ENCODE measurements at places on chromosomes 7 and 10.

DNA sequence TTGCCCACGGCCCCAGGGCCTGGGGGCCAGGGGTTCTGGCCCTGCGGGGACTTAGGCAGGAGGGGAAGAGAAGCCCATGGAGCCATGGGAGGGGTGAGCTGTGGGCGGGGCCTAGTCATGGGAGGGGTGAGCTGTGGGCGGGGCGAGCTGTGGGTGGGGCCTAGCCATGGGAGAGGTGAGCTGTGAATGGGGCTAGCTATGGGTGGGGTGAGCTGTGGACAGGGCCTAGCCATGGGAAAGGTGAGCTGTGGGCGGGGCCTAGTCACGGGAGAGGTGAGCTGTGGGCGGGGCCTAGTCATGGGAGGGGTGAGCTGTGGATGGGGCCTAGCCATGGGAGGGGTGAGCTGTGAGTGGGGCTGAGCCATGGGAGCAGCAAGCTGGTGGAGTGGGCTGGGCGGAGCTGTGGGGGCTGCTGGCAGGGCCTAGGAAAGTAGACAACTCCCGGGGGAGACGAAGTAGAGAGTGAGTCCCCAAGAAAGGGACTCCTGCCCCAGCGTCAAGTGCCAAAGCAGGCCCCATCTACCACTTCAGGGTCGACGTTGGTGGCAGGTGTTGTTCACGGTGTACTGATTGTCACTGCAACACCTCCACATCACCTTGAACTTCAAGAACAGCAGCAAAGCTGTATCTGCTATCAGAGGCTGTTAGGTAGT, 19.2 kb upstream of the TTYH3 start:
- DNase-seq: no peak

GRCh38 chr7:22469371-22470143, 30.4 kb downstream of the STEAP1B start:
- DNase-seq: no peak

- DNase-seq: no peak
Measured at GRCh38 chr10:69328380-69328735, 50.1 kb downstream of the HK1 start.

- no peak for DNase-seq
Measured at GRCh38 chr10:84308481-84309304, 19.7 kb upstream of the CCSER2 start.

GRCh38 chr10:103564776-103565520, 71.4 kb downstream of the NEURL1 start:
- no peak for DNase-seq

GRCh38 chr7:27697861-27698430, 35.3 kb upstream of the HIBADH start:
- DNase-seq: no peak

GRCh38 chr7:12741951-12742575, 54.6 kb downstream of the ARL4A start:
- no peak for DNase-seq

DNA sequence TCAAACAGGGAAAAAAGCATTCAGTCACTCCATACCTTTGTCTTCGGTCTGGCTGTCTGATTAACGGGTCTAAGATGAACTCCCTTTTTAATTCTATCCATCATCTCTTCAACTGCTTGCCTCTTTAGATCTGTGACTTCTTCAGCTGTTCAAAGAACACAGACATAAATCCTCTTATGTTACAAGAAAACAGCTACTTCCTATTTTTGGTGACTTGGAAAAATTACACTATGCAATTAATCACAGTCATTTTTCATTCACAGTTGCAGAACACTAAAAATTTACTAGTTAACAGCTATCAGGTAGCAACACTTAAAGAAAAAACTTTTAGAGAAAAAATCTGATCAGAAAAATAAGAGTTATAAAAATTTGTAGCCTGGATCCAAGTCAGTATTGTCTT, 66.0 kb downstream of the ENO4 start:
- no peak for DNase-seq

DNA sequence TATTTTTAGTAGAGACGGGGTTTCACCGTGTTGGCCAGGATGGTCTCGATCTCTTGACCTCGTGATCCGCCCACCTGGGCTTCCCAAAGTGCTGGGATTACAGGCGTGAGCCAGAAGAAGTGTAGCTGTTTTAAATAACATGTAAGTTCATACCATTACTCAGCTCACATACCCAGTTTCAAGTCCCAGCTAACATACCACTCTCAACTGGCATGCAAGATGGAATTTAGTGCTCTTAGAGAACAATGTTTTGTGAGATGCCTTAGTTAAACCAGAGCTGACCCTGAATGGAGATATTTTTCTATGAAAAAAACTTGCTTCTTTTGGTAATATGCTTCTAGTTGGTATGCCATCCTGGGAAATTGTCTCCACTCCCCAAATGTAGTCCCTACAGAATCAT, 37.3 kb downstream of the HBP1 start:
- DNase-seq: no peak

DNA sequence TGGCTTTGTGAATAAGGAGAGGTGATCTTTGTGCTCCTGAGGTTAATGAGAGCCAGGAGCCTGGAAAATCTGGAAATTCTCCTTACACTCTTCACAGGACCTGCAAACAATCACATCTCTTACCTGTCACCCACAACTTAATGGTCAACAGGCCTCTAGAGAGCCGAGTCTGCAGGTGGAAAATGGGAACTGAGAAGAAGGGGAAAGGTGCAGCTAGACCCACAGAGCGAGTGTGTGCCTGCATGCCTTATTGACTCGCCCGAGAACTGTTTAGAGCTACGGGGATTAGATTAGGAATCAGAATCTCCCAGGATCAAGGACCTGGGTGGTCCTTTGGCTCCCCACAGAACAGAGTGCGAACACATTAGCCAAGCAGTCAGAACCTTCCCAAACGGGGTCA, 329.6 kb downstream of the PTEN start:
- no peak for DNase-seq

DNA sequence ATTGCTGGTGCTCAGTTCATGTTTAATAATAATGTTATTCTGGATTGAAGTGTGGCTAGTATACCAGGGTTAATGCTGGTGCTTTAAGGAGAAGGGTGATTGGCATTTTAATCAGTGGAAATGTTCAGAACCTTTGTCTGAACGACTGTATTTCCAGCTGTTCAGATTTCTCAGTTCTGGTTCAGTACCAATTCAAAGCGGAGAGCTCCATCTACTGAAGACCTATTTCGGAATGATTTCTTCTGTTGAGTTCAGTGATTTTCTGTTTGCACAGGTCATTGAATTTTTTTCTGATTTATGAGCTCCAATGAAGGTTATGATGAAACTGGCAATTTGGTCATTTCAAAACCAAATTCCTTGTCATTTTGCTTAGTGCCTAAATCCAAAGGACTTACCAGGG, 160.1 kb downstream of the EXOC4 start:
- no peak for DNase-seq

DNA sequence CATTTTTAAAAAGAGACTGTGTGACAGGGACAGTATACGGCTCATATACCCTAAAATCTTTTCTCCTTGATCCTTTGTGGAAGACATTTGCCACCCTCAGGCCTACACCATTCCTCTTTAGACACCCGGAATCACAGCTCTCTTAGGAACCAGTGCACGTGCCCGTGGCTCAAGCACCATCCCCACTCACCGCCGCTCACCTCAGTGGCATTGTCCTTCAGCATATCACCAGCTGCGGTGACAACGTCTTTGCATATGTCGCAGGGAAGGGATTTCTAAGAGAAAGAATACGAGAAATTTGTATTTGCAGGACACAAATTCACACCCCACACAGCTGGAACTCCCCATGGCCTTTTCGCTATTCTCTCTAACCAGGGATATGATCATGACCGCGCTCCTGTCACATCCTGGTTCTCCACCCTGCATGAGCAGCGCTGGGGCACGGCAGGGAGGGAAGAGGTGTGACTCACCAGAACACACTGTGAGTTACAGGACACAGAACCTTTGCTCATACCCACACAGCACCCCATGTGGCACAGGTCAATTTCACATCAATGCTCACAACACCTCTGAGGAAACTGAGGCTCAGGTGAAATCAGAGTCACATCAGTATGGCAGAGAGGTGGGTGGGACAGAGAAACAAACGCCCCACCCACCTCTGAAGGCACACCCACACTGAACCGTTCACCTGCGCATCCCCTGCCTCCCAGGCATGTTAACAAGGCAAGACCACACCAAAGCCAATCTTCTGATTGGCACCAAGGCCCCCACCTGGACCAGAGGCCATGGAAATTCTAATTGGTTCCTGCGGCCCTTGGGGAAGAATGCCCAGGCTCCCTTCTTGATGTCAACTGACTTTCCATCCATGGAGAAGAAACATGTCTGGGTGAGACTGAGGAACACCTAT, 19.2 kb downstream of the PSAP start:
- no peak for DNase-seq

DNA sequence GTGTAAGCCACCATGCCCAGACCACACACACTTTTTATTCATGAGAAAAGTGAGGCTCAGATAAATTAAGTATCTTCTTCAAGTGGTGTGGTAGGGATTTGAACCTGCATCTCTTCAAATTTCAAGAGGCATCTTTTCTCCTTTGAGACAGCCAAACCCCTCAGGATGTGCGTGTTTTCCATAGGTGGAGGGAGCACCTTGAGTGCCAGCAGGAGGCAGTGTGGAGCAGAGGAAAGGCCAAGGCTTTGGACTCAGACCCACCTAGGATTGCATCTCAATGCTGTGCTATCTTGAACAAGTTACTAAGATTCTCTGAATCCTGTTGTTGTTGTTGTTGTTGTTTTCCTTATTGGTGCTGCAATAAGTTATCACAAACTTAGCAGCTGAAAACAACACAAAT, 40.2 kb upstream of the MYL10 start:
- DNase-seq: no peak

DNA sequence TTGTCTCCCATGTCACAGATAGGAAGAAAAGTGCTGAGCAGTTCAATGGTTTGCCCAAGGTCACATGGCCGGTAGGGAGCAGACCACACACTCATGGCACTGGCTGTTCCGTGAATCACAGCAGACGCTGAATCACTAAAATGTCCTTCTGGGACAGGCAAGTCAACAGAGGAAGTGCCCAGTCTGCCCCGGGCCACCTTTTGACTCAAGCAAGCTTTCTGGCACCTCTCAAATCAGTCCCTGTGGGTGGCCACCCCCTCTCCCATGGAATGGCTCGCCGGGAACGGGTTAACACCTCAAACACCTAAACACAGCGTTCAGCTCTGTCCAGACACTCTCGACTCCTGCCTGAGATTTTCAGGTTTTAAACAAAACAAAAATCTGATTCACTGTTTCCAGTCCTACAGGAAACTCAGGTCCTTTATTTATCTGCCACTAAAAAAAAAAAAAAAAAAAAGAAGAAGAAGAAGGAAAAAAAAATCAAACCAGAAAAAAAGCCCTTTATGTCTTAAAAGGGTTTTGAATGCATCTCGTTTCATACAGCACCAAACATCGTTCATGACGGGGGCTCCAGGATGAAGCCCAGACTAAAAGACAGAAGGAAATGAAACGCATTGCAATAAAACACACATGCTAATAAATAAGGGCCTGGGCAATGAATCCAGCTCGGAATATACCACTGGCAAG, 15.5 kb downstream of the CARD11 start:
- no peak for DNase-seq

DNA sequence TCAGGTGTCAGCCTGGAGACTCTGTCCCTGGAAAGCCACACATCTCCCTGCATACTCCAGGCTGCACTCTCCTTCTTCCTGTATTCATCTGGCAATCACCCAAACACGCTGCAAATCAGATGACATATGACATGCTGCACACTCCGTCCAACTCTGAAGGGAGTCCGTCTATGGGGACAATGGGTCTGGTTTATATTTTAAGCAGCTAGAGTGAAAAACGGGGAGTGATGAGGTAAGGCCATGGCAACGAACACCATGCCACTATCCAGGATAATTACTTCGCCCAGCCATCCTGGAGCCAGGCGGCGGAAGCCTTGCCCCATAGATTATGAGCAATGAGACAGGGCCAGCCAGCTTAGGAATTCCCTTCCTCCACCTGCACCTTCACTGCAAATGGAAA, 140.1 kb downstream of the PLXNA4 start:
- DNase-seq: no peak

- DNase-seq: no peak
Measured at GRCh38 chr7:44154703-44155102, 13.6 kb upstream of the MYL7 start.

GRCh38 chr7:77838929-77839491, 40.4 kb downstream of the PHTF2 start:
- DNase-seq: no peak

DNA sequence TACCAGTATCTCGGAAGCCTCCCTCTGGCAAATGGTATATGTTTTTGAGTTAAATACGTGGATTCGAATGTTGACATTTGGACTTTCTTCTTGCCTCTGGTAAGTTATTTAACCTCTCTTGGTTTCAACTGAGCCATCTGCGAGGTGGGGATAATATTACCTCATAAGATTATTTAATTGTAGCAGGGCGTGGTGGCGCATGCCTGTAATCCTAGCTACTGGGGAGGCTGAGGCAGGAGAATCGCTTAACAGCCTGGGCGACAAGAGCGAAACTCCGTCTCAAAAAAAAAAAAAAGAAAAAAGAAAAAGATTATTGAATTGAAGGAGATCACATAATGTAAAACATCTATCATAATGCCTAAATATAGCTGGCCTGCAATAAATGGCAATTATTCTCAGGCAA, 396 bp upstream of the TAF5 start:
- no peak for DNase-seq

- DNase-seq: no peak
Measured at GRCh38 chr7:70655694-70656093, 476.2 kb upstream of the GALNT17 start.

DNA sequence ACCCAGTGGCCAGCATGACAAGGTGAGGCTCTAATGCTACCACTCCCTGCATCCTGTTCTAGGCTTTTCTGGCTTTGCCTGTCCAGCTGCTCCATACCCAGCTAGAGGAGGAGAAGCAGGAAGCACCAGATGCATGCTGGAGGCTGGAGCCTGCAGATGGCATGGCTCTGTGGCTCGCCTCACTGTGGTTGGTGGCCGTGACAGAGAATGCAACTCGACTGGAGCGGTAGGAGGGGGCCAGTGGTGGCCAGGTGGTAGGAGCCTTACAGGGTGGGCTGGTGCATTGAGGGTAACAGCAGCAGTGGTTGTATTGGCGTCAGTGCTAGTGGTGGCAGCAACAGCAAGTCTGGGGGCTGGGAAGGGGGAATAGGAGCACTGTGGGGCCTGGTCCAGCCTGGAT, 128.6 kb downstream of the ZNF248 start:
- no peak for DNase-seq

GRCh38 chr10:91653219-91653870, 20.5 kb upstream of the PPP1R3C start:
- no peak for DNase-seq

All from caudate nucleus (tissue), 63 donors.